ENCODE measurements at places on chromosomes 16 and 17.
A peak's percentile ranks its signal among the peaks of the same experiment; 100 is the strongest.

GRCh38 chr17:31494259-31495021 lies 103.0 kb downstream of the RAB11FIP4 start:
- no peak for DNase-seq

- no peak for DNase-seq
These were observed 31.3 kb downstream of the ARHGAP23 start for GRCh38 chr17:38459567-38459966.

DNA sequence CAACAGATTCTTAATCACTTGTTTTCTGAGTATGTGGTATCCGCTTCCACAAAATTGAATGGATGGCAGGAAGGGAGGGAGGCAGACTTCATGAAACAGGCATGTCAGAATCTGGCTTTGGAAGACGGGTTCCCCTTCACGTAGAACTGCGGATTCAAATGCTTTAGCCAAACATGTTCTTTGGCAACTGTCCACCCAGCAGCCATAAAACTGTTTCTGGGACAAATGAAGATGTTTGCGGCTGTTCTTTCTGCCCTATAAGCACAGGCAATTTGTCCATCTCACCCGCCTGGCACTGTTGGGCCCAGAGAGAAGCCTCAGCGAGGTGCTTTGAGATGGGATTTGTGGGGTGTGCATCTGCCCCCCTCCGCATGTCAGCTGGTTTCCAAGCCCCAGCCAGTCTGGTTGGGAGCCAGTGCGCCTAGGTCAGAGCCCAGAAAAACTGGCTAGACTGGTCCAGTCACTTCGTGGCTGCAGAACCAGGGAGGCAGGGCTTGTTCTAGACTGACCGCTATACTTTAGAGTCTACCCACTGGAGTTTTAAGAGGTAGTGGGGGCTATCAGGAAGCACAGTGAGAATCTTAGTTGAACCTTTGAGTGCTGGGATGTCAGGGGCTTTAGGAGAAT lies 6.3 kb downstream of the CRHR1 start:
- DNase-seq, result no peak

GRCh38 chr16:88533932-88534637 lies 36.1 kb upstream of the ZC3H18 start:
- no peak for DNase-seq

DNA sequence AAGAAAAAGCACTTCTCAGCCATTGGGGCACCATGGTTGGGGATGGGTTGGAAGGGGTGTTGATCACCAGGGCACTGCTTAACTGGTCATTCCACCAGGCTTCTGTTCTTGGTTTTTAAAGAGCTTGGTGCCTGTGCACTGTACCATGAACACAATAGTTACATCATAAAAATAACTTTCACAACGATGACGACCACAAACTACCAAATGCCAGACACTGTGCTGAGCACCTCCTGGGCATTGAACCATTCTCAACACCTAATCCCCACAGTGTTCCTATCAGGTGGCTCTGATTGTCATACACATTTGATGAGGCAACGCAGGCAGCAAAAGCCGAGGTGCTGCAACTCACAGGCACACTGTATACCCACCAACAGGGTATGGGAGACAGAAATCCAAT lies 208.0 kb downstream of the FOXL1 start:
- no peak for DNase-seq

- DNase-seq, result no peak
These were observed 85.3 kb upstream of the LGALS9 start for GRCh38 chr17:27545562-27546229.

- no peak for DNase-seq
These were observed 25.9 kb upstream of the LYRM9 start for GRCh38 chr17:27919079-27919478.

GRCh38 chr17:80727409-80727755 lies 182.7 kb downstream of the RPTOR start:
- DNase-seq, result no peak

- no peak for DNase-seq
These were observed 18.7 kb downstream of the RCVRN start for GRCh38 chr17:9886141-9886930.

GRCh38 chr17:8173056-8173870 lies 2.9 kb downstream of the TMEM107 start:
- DNase-seq, result peak; percentile 90

DNA sequence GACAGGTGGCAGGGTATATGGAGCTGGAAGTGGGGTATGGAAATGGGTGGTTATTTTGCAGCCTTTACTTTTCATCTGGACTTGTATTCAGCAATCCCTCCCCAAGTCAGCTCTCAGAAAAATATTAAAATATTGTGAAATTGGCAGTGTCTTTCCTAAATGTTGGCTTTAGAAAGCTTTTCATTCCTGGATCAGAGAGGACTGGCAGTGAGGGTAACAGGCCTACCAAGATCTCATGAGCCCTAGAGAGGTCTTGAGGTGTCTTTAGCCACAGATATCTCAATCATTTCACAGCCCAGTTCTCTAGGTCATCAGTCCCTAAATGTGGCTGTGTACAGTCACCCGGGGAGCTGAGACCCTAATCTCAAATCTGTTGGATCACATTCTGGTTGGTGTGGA lies 22.5 kb downstream of the SLC7A6OS start:
- DNase-seq, result no peak

- no peak for DNase-seq
These were observed 105.3 kb downstream of the IRX5 start for GRCh38 chr16:55035956-55036355.

GRCh38 chr17:44220213-44221083 lies 973 bp upstream of the UBTF start:
- DNase-seq, result no peak

GRCh38 chr16:80317599-80318037 lies 223.2 kb upstream of the DYNLRB2 start:
- DNase-seq, result no peak

DNA sequence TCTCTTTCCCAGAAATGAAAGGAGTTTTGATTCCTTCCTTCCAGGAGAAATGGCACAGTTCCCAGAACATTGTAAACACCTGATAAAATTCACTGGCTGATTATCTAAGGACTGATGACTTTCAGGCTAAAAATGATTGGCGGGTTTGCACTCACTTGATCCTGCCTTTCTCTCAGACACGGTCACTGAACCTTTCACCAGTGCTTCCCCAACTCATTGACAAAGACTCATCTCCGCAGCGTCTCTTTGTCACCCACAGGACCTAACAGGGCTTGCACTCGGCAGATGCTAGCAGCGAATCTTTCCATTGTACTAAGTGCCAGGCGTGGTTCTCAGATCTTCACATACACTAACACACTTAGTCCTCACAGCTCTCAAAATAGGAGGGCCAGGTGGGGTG lies 7.3 kb upstream of the DHRS7C start:
- no peak for DNase-seq

- no peak for DNase-seq
These were observed 34.1 kb downstream of the CUEDC1 start for GRCh38 chr17:57920916-57921703.

- DNase-seq, result no peak
These were observed 20.6 kb downstream of the PRKAR1A start for GRCh38 chr17:68532826-68533225.

DNA sequence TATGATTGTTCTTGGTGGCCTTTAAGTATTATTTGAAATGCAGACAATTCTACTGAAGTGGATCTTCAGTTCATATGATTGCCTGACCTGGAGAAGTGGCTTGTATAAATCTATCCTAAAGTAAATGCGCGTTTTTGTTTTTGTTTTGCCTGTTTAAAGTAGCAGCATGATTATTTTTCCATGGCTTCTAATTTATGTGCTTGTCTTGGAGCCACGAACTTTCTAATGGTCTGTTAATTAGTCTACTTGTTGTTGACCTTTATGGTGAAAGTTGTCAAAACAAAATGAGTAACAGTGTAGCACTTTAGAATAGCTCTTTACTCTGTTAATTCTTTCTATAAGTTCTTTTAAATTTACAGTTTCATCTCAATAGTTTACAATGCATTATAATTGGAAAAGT lies 1.7 kb downstream of the PRKAR1A start:
- DNase-seq, result no peak

DNA sequence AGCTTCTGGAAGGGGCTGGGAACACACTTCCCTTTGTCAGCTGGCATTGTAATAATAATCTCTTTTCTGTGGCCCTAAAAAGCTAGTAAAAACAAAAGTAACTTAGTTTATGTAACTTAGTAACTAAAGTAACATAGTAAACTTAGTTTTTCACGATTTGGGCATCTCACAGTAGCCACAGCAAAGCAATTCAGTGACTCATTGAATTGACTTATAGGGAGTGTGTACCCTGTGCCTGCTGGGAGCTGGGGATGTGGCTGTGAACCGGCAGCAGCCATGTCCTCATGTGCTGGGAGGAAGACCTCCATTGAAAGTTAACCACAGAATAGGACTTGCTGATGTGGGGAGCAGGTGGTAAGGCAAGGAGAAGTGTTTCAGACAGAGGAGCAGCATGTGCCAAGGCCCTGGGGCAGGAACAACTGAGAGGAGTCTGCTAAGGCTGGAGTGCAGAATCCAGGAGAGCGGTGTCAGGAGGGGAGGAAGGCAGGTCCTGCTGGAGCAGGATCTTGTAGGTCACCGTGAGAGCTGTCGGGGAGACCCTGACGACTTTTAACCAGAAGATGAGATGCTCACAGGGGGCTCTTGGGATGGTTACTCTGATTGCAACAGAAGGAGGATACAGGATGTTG lies 112.8 kb downstream of the PLCG2 start:
- DNase-seq, result no peak

DNA sequence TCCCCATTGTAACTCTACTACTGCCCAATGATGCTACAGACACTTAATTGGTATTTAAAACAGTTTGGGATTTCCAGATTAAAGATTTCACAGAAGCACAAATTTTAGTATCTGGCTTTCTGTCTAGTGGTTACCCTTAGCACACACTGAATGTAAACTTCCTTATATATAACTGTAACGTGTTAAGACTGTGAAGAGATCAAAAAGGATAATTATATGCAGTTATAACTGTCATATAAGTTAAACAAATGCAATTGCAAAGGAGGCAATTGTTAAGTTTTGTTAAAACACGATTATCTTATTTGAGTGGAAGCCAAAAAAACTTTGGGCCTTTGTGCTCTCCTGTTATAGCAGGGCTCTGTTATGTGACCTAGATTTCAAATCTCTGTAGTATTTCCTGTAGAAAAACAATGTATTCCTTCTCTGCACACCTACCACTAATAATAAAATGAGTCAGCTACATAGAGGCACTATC lies 147.9 kb downstream of the STXBP4 start:
- no peak for DNase-seq

- no peak for DNase-seq
These were observed 7.6 kb upstream of the FZD2 start for GRCh38 chr17:44549686-44550085.

GRCh38 chr16:25893332-25893731 lies 201.6 kb downstream of the HS3ST4 start:
- no peak for DNase-seq

- no peak for DNase-seq
These were observed 737 bp downstream of the DHRS13 start for GRCh38 chr17:28901866-28902818.

GRCh38 chr17:55268649-55269480 lies 4.1 kb downstream of the HLF start:
- DNase-seq, result no peak

- no peak for DNase-seq
These were observed 231.4 kb downstream of the IRX3 start for GRCh38 chr16:54055191-54055590.

DNA sequence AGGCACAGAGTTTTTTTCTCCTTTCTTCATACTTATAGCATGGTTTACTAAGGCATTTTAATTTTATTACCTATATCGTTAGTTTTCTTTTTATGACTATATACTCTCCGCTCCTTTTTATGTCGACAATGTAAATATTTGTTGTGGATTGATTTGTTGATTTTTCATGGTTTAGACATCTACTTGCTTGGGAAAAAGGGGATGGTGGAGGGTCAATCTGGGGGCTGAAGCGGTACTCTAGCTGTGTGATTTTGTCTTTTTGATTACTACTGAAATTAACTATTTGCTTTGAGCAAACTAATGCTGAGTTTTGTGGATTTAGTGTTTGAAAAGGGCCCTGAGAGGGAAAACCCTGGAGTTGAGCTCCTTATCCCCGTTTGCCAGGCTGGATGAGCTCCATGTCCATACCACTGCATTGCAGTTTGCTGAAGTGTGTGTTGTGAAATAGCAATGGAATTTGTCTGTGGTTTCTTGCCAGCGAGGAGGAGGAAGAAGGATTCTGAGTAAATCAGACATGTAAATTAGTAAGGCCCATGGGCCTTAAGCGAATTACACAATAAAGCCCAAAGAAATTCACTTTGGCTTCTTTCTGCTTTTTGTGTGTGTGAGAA lies 72.0 kb downstream of the FTO start:
- no peak for DNase-seq

- no peak for DNase-seq
These were observed 723 bp upstream of the SPAG5 start for GRCh38 chr17:28599311-28600184.

DNA sequence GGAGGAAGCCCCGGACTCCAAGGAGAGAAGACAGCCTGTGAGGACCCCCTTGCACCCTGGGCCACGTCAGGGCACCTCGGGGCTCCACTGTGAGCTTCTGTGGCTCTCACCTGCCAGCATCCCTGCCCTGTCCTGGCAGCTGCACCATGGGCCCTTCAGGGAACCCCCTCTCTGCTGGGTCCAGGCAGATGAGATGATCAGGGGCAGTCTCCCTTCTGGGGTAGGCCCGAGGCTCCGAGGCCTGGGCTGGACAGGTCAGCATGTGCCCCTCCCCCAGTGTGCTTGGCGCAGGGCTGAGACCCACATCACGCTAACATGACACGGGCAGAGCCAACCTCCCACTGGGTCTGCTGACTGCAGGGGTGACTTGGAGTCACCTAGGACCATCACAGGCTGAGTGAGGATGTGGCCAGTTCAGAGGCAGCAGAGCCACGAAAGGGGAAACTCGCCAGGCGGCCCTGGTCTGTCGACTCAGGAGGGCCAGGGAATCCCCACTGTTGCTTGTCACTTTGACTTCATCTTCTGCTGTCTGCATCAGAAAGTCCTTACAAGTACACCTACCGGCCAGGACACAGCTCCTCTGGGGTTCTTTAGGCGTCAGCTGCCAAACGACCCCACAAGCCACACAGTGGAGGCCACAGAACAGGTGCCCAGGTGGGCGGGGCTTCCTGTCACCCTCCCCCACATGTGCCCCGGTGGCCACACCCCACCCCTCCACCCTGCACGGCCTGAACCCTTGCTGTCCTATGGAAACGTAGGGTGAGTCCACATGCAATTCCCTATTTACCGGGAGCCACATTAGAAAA lies 2.2 kb downstream of the GALNS start:
- no peak for DNase-seq

GRCh38 chr16:67326472-67327309 lies at the start of the genes KCTD19 and LRRC36:
Gene KCTD19, minus strand, starts transcription at chr16:67326741. Its CDS starts 34 bp downstream, at chr16:67326707.
Gene LRRC36, plus strand, starts transcription at chr16:67326815. Its CDS starts 48 bp downstream, at chr16:67326863.
- no peak for DNase-seq

DNA sequence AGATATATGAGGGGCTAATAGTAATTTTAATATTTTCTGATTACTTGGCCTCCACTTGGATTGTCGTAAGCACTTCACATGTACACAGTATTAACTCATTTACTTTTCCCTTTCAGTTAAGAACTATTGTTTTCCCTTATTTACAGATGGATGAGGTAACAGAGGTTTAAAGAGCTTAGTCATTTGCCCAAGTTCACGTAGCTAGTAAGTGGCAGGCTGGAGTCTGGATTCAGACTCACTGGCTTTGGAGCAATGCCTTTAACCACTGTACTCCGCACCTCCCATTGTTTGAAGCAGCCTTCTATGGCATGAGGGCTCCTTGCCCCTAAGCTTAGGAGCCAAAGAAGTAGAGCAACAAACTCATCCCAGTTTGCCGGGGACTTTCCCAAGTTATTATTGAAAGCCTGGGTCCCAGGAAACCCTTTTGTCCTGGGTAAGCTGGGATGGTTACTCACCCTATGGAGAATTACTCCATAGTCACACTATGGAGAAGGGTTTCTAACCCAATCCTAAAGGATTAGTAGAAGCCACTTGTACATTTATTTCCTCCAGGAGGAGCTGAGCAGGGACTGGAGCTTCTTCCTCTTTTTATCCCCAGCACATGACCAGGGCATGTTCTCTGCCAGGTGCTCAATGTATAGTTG lies 12.3 kb downstream of the FOXL1 start:
- no peak for DNase-seq

All from cerebellar nuclear complex (tissue), 1 donor.